Activated CD4-positive, alpha-beta T cell treated with anti-CD3 and anti-CD28 coated beads, Interleukin-10, Interleukin-2, amounts not matched to agents 100 ng/mL and 50 ng/mL, durations not matched to agents 16 hours and 8 hours (primary cell): ENCODE measurements at places on chromosomes 4 and X.
A peak's percentile ranks its signal among the peaks of the same experiment; 100 is the strongest.

GRCh38 chrX:9390121-9390520, 74.7 kb upstream of the TBL1X start:
- no peak for DNase-seq

GRCh38 chrX:39871648-39872047, 226.1 kb downstream of the BCOR start:
- no peak for DNase-seq

DNA sequence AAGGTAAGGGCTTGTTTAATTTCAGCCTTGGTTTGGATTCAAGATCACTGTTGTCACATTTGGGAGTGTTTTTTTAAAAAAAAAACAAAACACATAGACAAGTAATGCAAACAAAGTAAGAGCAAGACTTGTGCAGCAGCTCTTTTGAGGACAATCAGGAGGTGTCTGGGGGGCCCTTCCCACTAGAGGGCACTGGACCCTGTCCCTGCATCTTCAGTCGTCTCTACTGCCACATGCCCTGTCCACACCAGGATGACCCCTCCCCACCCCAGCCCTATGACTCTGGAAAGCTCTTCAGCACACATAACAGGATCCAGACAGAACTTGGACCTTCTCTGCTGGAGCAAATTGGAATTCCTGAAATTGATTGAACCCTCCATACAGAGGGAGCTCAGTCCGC, 71.0 kb downstream of the USP46 start:
- DNase-seq: peak; percentile 8

- no peak for DNase-seq
These were observed 132.6 kb downstream of the FHIP1A start for GRCh38 chr4:151541389-151542071.

DNA sequence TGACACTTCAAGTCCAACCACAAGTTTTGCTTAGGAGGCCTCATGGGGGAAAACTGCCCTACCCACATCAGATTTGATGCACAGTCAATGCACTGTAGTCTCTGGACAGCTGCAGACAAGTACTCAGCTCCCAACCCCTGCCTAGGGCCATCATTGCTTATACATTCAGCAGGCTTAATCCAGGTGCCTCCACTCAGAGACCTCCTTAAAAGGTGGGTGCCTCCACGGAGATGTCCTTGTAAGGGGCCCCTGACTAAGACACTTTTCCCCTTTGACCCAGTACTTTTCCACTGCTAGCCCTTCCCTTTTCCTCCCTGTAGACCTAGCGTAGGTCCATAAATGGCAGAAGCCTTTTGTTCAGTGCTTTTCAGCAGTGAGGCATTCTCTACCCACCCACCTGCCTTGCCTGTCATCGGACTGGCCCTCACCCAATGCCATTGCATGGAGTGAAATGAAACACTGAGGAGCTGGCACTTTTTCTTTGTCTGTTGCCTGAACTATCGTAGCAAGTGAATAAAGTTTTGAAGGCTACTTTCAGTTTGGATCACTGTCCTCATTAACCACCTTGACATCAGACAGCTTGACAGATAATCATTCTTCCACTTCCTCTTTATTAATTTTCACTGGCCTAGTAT, 23.8 kb upstream of the PLK4 start:
- no peak for DNase-seq

- peak; percentile 22 for DNase-seq
These were observed 76.7 kb downstream of the SCD5 start for GRCh38 chr4:82721819-82722423.

DNA sequence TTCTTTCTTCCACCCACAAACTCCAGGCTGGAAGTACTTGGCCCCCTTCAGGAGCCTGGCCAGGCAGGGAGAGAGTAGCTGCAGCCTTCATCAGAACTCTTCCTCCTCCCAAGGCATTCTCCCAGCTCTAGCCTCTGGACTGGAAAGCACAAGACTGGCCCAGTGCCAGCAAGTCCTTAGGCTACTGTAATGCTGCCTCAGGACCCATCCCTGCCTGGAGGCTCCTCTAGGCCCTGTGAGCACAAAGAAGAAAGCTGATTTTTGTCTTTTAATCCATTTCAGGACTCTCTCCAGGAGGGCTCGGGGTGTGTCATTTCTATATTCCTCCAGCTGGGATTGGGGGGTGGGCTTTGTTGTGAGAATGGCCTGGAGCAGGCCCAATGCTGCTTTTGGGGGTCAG, 10.8 kb downstream of the AWAT2 start:
- DNase-seq: no peak

DNA sequence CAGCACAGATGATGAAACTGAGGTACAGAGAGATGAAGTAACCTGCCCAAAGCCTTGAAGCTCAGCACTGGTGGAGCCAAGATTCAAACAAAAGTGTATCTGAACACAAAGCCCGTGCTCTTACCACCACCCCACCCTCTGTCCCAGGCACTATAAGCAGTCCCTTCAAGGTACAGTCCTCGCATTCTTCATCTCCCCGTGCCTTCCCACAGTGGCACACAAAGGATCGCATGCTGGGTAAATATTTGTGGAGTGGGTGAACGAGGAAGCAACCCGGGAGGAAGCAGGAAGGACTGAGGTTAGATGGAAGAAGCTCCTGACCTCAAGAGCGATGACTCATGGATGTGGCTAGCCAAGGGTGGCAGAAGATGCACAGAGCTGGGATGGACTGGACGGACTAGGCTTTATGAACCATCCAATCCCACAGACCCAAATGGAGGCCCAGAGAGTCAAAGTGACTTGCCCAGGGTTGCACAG, 18.4 kb downstream of the IQSEC2 start:
- peak; percentile 63 for DNase-seq

- no peak for DNase-seq
These were observed 34.0 kb downstream of the BMP2K start for GRCh38 chr4:78809928-78810835.
